ENCODE measurements at places on chromosomes 12 and 14. TPM values are rescaled to one million over a fixed set of nuclear protein-coding genes. Genes with fewer than 3 reads are reported as not detected.

Gene FAR2
- total RNA-seq, result 10.2 TPM

GRCh38 chr14:68099495-68100045, 280.0 kb downstream of the RAD51B start:
- peak; percentile 70 for DNase-seq

Gene KCNC2
- 0.22 TPM for total RNA-seq

DNA sequence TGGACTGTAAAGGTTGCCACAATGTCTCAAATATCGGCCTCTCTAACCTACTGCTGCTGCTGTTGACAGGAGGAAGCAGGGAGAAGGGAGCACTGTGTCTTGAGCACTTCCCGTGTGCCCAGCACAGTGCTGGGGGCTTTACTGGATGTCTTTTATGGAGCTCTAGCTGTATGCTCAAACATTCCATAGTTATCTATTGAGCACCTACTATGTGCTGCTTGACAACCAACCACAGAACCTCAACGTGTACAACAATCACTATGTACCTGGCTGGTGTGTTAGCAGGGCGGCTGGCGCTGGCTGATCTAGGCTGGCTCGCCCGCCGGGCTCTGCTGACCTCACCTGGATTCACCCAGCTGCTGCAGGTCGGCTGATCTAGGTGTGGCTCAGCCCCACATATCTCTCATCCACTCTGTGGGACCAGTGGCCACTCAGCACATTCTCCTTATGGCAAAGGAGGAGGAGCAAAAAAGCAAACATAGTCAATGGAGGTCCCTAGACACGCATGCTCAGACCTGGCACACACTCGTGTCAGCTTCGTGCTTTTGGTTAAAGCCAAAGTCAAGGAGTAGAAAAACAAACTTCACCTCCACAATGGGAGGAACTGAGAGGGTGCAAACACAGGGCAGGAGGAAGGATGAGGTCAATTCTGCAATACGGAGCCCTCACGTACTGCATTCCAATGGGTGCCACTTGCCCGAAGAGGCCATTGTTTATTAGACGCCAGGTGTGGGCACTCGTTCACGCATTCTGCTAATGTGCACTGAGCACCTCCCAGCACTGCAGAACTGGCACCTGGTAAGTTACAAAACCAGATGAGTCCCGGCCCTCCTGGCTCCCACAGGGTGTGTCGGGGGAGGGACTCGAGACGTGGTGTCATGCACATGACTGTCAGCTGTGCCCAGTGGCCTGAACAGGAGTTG, 147.2 kb downstream of the SCARB1 start:
- DNase-seq, result no peak

GRCh38 chr14:34710744-34711143, 3.6 kb downstream of the CFL2 start:
- peak; percentile 45 for DNase-seq

DNA sequence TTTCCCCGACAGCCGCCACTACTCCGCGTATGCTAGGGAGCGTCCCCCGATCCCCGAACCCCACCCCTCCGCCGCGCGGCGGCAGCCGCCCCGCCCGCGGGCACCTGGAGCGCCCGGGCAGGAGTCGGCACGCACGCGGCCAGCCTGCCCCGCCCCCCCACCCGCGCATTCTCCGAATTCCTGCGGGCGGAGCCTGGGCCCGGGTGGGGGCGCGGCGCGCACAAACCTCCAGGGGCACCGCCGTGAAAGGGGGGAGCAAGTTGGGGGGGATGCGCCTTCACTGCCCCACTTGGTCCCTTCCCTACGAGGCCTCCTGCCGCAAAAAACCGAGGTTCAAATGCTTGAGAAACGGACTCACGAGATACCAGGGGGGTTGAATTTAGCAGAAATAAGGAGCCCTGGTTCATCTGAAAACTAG, 1.7 kb downstream of the AJUBA start:
- peak; percentile 60 for DNase-seq

Gene ESRRB
- 3.1 TPM for total RNA-seq

- DNase-seq, result no peak
Measured at GRCh38 chr12:14621826-14622225, 54.1 kb upstream of the PLBD1 start.

Gene SMCO2
- not detected for total RNA-seq

- peak; percentile 87 for DNase-seq
Measured at GRCh38 chr12:18798535-18799361, 60.8 kb downstream of the CAPZA3 start.

GRCh38 chr14:24634158-24634557, at the start of gene GZMB:
Gene GZMB, minus strand, starts transcription at chr14:24634190. Its CDS starts 30 bp downstream, at chr14:24634160.
- no peak for DNase-seq

DNA sequence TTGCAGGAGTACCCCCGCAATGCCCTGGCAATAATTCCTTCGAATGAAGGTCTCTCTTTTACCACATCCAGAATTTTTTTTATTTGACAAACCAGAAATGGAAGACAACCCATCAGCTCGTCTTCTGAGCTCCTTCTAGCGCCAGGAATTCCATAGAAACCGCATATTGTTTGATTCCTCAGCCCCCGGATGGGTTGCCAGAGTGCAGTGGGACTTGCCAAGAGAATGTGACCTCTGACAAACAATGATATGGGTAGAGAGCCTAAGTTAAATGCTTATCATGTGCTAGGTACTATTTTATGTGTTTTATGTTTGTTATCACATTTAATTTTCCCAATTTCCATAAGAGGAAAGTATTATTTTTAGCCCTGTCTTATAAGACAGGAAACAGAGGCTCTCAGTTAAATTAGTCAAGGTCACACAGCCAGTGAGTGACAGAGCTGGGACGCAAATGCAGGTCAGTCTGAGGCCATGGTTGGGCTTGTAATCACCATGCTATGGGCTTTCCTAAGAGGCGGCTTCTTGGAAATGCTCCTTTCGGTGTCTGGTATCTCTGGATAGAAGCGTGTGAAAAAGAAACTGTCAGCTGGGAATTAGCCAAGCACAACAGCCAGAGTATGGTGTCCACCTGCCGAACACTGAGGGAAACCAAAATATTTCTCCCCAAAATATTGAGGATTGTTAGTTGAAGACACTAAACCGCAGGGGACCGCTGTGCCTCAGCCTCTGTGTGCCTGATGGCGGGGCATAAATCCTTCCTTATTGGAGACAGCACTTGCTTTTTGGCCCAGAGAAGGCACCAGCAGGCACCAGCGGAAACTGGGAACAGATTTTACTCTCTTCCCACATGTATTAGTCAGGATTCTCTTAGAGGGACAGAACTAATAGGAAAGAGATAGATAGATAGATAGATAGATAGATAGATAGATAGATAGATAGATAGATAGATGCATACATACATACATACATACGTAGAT, 29.4 kb upstream of the ETFBKMT start:
- peak; percentile 81 for DNase-seq

- DNase-seq, result peak; percentile 90
Measured at GRCh38 chr12:94704452-94705306, 54.3 kb upstream of the TMCC3 start.

Gene KRT82
- not detected for total RNA-seq

- no peak for DNase-seq
Measured at GRCh38 chr12:89326239-89327040, 25.9 kb downstream of the DUSP6 start.

DNA sequence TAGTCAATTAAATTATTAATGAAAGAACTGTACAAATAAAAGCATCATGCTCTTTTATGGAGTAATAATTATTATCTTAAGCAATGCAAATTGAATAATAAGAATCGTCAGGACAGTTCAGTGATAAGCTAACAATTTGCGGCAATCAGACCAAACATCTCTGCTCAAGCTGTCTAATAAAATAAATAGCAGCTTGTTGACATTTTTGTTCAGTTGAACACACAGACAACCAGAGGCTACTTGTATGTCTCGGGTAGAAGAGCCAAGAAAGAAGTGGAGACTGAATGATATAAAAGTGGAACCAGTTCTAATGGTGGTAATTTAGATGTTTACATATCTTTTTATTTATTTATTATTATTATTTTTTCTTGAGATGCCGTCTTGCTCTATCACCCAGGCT, 57.4 kb upstream of the FOXN3 start:
- no peak for DNase-seq

GRCh38 chr12:129106772-129107171, 253.5 kb downstream of the GLT1D1 start:
- DNase-seq, result no peak

DNA sequence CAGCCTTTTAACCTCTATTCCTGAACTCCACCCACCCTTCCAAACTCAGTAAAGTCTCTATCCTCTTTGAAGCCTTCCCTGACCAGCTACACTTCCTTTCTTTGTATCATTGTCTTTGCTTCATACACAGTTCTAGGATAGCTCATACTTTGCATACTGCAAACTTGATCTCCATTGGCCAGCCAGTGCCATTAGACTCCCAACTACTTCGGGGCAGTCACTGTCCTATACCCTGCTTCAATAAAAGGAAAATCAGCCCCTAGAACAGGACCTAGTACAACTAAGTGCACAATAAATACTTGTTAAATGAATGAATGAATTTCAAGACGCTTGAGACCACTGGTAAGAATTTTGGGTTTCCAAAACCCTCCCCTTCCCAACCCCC, 521 bp upstream of the PIP4K2C start:
- no peak for DNase-seq

Gene PTCSC3
- not detected for total RNA-seq

- DNase-seq, result no peak
Measured at GRCh38 chr14:72653026-72653425, 240.9 kb downstream of the DPF3 start.

Gene KRT7
- total RNA-seq, result 0.31 TPM

Gene CACNA2D4
- 1.6 TPM for total RNA-seq

Gene OR6C2
- not detected for total RNA-seq

All from muscle of leg (tissue), 16 donors.